ENCODE measurements at places on chromosomes 4 and X.

GRCh38 chrX:53813670-53814440 lies 127.3 kb upstream of the HUWE1 start:
- DNase-seq, result no peak

DNA sequence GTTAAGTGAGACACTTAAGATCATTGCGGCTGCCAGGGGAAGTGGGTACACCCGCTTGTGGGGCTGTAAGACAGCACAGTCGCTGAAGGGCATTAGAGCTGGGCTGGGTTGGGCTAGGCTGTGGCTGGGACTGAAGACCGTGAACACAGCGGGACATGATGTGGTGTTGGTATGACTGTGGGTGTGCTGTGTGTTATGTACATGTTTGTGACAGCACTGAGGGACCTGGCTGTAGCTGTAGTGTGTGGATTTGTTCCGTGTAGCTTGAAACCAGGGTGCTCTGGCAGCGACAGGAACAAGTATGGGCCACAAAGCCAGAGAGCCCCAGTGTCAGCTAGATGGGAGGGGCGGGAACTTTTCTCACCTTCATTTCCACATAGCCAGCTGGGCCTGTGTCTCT lies 82.1 kb downstream of the NHSL2 start:
- peak; percentile 26 for DNase-seq

- no peak for DNase-seq
Observed at GRCh38 chr4:22686141-22686540, 6.6 kb upstream of the GBA3 start.

- DNase-seq, result no peak
Observed at GRCh38 chrX:123487236-123487635, 245.6 kb downstream of the THOC2 start.

DNA sequence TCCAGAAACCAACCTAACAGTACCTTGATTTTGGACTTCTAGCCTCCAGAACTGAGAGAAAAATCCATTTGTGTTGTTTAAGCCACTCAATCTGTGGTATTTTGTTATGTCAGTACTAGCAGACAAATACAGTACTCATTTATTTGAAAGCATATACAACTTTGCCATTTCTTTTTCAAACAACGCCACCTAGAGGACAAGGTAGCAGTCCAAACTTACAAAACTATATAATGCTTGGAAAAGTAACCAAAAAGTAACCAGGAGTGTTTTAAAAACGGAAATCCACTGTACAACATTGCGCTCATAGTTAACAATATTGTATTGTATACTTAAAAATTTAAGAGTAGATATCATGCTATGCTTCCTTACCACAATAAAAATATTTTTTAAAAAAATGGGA lies 37.0 kb upstream of the FGF13 start:
- peak; percentile 3 for DNase-seq

- DNase-seq, result peak; percentile 39
Observed at GRCh38 chr4:78320349-78320935, 231.1 kb upstream of the ANXA3 start.

DNA sequence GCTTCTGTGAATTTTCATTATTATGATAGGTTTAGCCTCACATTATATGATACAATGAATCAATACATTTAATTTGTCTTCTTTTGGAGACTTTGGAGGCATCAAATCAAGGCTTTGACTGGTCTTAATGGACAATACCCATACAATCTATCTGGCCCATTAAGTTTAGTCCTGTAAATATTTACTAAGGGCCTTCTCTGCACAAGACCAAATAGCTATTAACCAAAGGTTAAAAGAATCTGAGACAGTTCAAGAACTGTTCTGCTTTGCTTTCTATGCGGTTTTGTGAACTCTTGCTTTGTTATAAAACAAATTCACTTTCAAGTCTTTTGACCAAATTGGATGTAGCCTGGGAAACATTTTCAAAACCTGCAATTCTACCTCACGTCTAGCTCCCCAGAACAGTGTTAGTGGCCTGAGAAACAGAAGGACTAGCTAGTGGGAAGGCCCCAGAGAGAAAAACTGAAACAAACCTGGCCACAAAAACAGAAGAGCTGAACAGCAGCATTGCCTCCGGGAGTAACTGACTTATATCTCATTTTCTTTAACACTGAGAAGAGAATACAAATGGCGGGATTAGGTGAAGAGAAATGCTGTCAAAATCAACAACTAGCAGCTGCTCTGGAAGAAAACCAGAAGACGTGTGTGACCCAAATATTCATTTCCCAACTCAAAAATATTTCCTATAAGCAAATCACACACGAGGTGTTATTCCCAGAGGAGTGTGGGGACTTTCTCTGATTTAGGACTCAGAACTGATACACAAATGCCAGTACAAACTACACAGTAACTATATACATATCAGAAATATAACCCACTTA lies 548 bp downstream of the TLR1 start:
- DNase-seq, result peak; percentile 12

DNA sequence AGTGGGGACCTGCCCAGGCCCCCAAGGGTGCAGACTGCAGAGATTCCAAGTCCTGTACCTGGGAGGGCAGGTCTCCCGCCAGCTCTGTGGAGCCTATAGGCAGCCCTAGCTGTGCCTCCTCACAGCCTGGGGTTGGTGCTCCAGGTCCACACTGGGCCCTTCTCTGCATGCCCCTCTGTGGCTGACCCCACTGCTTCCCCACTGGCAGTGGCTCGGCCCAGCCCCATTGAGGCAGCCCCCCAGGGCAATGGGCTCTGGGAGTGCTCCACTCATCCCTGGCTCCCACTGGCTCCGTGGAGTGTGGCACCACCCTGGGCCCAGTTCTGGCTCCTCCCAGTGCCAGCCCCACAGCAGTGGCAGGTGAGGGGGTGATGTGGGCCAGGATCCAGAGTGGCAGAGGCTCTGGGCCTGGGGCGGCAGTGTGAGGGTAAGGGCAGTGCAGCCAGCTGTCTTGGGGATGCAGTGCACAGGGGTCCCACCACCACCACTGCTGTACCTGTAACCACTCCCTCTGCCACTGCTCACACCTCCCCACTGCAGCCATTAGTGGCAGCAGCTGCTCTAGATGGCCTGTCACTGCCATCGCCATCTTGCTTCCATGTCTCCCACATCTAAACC lies 312.2 kb downstream of the GPM6A start:
- DNase-seq, result no peak
